ENCODE measurements at places on chromosomes 3 and 15. TPM values are rescaled to one million over a fixed set of nuclear protein-coding genes. Genes with fewer than 3 reads are reported as not detected.

DNA sequence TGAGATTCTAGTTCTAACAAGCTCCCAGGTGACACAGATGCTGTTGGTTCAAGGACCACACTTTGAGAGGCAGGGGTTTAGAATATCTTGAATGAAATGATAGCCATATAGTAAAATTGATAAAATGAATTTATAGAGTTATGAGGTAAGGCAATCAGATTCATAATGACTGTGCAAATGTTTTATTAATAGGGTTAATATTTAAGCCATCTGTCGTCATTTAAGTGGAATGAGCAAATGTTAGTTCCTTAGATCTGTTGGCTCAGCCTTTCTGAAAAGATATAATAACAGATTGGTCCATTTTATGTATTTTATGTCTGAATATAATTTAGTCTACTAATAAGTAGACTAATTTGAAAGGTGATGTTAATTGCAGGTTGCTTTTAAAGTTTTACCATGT, 12.9 kb downstream of the REC114 start:
- no peak overlapping the region for H3K4me3 ChIP-seq
- no peak overlapping the region for H3K27ac ChIP-seq
- H3K36me3 ChIP-seq = no peaks in the 10 kb centered on the region
- no peak for DNase-seq
- peaks cover 18% of the 10 kb centered on the region for H3K4me1 ChIP-seq

GRCh38 chr3:100042166-100042981, 71.9 kb downstream of the FILIP1L start:
- peaks cover 8% of the 10 kb centered on the region for H3K4me1 ChIP-seq
- H3K4me3 ChIP-seq = no peak overlapping the region
- peaks cover 59% of the 10 kb centered on the region for H3K27me3 ChIP-seq
- peak; percentile 91 for DNase-seq

- no peak for DNase-seq
- peaks cover 6% of the 10 kb centered on the region for H3K27me3 ChIP-seq
- H3K27ac ChIP-seq = no peak overlapping the region
- no peak overlapping the region for H3K4me3 ChIP-seq
- H3K4me1 ChIP-seq = no peaks in the 10 kb centered on the region
- H3K36me3 ChIP-seq = no peaks in the 10 kb centered on the region
These were observed 72.5 kb downstream of the OSBPL10 start for GRCh38 chr3:31908391-31909097.

GOLGA6D gene
- total RNA-seq = 0.06 TPM

TNFSF10 gene
- total RNA-seq = not detected

- no peak overlapping the region for H3K4me3 ChIP-seq
- no peak overlapping the region for H3K27ac ChIP-seq
- DNase-seq = no peak
These were observed 53.3 kb downstream of the TIPARP start for GRCh38 chr3:156727519-156728205.

- no peaks in the 10 kb centered on the region for H3K27me3 ChIP-seq
- no peak overlapping the region for H3K4me3 ChIP-seq
- no peak overlapping the region for H3K27ac ChIP-seq
- DNase-seq = peak; percentile 44
- H3K4me1 ChIP-seq = peaks cover 5% of the 10 kb centered on the region
These were observed 100.9 kb downstream of the PGPEP1L start for GRCh38 chr15:98906712-98907083.

JMJD7 gene
- 22.8 TPM for total RNA-seq

DNA sequence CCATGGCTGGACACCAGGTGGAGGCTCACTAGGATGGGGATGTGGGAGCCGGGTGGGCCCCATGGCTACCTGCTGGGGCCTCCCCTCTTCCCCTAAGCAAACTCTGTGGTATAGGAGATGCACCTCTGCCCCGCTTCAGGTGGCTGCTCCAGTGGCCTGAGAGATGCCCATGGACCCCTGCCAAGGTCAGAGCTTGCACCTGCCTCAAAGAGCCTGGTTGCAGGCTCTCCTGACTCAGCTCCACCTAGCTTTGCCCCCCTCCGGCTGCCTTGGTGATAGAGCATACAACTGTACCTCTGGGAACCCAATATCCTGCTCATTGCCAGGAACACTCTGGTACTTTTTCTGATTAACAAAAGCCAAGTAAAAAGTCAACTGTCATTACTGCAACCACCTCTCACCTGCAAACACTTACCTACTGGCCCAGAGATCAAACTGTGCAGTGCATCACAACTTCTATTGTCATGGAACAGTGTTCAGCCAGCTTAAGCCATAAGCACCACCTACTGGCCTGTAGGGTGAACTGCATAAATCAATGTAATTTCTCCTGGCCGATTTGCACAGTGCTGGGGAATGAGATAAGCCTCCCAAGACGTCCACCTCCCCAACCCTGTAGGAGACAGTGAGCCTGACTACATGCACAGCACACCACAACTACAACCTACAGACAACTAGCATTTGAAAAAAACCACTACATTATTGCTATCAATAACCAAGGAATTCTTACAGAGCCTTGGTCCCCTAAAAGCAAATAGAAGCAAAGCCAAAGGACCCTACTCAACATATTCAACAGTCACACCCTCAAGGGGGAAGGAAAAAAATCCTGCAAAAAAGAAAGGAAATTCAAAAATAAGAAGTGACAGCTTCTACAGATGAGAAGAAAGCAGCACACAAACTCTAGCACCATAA, 352.4 kb upstream of the ARHGEF26 start:
- H3K4me3 ChIP-seq = no peak overlapping the region
- no peak overlapping the region for H3K27ac ChIP-seq
- DNase-seq = peak; percentile 76

- H3K27ac ChIP-seq = no peak overlapping the region
- H3K4me1 ChIP-seq = no peaks in the 10 kb centered on the region
- no peak overlapping the region for H3K4me3 ChIP-seq
- no peaks in the 10 kb centered on the region for H3K36me3 ChIP-seq
- no peaks in the 10 kb centered on the region for H3K27me3 ChIP-seq
- DNase-seq = no peak
These were observed 23.6 kb upstream of the OSBPL11 start for GRCh38 chr3:125618851-125619250.

VPS18 gene
- total RNA-seq = 34.1 TPM

HCN4 gene
- total RNA-seq = 93.1 TPM

- H3K36me3 ChIP-seq = no peaks in the 10 kb centered on the region
- DNase-seq = peak; percentile 60
- no peak overlapping the region for H3K4me3 ChIP-seq
- H3K4me1 ChIP-seq = no peaks in the 10 kb centered on the region
- no peaks in the 10 kb centered on the region for H3K27me3 ChIP-seq
These were observed 91.0 kb upstream of the CBLB start for GRCh38 chr3:105959851-105960250.

- no peaks in the 10 kb centered on the region for H3K27me3 ChIP-seq
- no peaks in the 10 kb centered on the region for H3K4me1 ChIP-seq
These were observed 55.8 kb downstream of the TBC1D5 start for GRCh38 chr3:17686613-17687012.

SPINK8 gene
- total RNA-seq = not detected

- H3K4me3 ChIP-seq = no peak overlapping the region
- H3K4me1 ChIP-seq = peaks cover 28% of the 10 kb centered on the region
- no peaks in the 10 kb centered on the region for H3K27me3 ChIP-seq
- H3K27ac ChIP-seq = peak overlapping the region; percentile 37
- no peak for DNase-seq
- no peaks in the 10 kb centered on the region for H3K36me3 ChIP-seq
These were observed 21.3 kb upstream of the GOLIM4 start for GRCh38 chr3:168117059-168117458.

ACKR2 gene
- 0.15 TPM for total RNA-seq

GRCh38 chr3:162512488-162512887, 1015.9 kb downstream of the OTOL1 start:
- peak overlapping the region; percentile 18 for H3K27ac ChIP-seq
- H3K4me1 ChIP-seq = peaks cover 12% of the 10 kb centered on the region
- H3K36me3 ChIP-seq = no peaks in the 10 kb centered on the region
- DNase-seq = peak; percentile 61

NMD3 gene
- 36.8 TPM for total RNA-seq

All from cardiac muscle cell (in vitro differentiated cells and primary cell).